ENCODE measurements at places on chromosomes 7 and 10.

- no peak for DNase-seq
Observed at GRCh38 chr10:3955493-3955892, 170.5 kb upstream of the KLF6 start.

DNA sequence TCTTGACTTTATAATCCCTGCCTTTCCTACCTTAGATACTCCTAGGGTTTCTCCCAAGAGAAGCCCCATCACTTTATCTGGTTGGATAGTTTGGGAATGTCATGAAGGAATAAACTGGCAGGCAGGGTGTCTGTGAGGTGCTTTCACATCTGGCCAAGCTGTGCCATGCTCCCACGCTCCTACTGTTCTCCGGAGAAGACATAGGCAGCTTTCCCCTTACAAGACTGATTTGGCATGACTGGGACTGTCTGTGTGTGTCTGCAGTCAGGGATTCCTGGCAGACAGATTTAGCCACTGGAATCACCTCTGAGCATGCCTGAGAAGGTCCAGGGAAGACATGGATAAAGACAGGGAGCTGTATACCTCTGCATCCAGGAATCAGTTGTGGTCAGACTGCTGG is 45.3 kb downstream of the HK1 start:
- DNase-seq: no peak

- DNase-seq: no peak
Observed at GRCh38 chr7:4163565-4164203, 518.4 kb upstream of the FOXK1 start.

DNA sequence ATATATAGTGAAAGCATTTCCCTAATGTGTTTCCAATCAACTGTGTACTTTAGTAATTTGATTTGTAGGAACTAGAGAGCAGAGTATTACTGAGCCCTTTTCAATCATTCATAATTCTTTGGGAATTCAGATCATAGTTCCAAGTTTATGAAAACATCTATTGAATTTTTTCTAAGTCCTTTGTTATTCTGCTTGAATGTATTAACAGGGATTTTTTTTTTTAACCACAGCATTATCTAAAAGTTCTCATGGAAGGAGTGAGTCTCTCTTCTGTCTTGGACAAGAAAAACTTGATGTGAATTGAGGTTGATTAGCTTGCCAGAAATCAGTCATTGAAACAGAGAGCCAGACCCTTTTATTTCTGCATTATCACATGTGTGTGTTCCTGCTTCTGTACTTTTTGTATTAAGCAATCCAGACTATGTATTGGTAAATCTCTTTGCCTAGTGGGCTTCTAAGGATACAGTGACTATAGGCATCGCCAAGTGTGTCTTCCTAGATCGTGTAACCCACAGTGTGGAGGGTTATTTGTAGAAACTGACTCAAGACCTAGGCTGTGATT is 59.9 kb downstream of the BMPER start:
- no peak for DNase-seq

- DNase-seq: no peak
Observed at GRCh38 chr7:132738254-132738653, 162.0 kb upstream of the PLXNA4 start.

DNA sequence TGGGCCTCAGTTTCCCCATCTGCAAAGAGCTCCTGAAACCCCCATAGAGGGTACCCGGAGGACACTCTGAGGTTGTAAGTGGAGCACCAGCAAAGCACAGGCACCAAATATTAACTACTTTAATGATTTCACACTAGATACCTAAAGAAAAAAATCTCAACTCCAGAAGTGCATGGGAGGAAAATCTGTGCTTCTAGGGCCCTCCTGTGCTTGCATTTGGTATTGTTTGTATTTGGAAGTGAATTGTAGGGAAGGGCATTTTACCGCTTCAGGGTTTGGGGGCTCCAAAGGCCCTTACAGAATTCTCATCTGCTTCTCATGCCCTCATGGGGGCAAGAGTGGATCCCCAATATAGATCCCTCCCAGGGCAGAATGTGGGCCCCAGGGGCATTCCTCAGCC is 22.4 kb upstream of the DRGX start:
- DNase-seq: no peak

DNA sequence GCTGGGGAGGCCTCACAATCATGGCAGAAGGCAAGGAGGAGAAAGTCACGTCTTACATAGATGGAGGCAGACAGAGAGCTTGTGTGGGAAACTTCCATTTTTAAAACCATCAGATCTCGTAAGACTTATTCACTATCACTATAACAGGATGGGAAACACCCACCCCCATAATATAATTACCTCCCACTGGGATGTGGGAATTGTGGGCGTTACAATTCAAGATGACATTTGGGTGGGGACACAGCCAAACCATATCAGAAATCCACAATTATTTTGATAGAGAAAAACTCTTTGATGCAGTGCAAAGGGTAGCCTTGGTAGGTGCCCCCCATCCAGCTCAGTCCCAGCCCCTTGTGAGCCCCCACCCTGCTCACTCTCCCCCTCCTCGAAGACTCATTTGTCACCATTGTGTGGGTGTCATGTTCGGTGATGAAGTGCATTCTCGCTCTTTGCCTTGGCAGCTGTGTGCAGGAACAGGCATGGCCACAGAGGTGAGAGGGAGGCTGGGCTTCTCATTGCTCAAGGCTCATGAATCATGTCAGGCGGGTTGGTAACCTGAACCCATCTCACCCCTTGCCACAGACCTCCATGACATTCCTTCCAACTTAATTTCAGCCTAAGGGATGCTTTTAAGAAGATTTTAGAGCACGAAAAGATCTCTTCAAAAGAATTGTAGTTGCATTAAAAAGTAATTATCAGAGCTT is 75.9 kb downstream of the BUB3 start:
- DNase-seq: no peak

DNA sequence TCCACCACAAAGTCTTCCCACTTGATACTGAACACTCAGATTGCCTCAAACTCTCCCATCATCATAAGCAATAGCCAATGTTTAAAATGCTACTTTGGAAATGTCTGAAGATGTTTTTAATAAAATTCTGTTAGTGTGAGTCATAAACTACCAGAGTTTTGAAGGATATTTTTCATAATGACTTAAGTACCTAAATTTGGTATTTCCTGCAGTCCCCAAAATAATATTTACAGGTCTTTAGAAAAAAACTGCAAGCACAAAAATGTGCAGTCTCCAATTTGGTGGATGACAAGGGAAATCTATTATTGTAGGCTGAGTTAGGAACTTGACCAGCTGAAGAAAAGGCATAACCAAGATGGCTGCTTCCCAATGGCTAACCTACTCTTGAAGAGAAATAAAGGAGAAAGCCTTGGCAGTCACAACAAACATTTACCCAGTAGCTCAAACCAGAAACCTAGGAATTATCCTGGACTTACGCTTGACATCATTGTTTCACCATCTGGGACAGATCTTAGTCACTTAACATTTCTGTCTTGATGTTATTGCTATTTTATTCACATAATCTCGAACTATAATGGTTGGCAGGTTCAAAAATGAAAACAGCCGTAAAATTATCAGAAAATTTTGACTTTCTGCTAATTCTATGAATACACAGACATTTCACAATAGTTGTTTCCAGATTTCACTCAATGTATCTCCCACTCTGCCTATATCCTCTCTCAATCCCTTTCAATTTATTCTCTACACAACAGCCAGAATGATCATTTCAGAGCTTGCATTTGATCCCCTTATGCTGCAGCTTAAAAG is 111.2 kb upstream of the STEAP1B start:
- no peak for DNase-seq

DNA sequence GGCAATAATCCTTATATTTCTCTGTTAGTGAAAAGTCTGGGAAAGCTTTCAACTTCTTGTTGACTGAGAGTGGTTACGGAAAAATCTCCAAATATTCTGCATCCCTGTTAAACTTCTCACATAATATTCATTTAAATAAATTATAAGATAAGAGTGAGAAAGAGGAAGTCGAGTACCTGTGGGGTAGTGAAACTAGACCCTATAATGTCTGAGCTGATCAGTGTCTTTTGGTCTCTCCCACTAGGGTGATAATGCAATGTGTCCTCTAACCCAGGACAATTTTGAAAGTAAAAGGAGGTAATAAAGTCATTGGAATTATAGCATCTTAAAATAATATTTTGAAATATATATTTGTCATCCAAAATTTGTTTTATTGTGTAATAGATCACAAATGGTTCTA is 2.1 kb upstream of the AGR3 start:
- DNase-seq: no peak

DNA sequence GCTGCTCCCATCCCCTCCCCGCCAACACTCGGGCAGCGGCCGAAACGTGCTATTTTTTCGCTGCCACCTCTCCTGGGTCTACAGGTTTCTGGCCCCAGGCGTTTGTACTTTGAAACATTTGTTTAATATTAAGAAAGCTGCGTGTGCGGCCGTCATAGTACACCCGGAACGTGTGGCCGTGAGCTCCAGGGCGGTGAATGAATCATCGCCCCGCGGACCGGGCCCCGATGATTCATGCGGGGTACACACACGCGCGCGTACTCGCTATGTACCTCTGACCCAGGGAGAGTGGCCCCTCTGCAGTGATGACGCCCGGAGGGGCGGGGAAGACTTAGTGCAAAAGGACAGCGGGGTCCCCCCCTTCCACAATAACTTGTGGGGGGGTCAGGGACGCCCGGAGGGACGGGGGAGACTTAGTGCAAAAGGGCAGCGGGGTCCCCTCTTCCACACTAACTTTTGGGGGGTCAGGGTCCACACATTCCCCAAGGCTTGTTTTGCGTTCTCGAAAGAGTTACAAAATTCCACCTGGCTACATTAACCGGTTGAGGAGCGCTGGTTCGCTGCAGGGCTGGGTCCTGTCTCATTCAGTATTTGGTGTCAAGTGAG is 56.5 kb upstream of the PCGF5 start:
- DNase-seq: peak; percentile 63

GRCh38 chr10:30736685-30737232 is 107.2 kb upstream of the LYZL2 start:
- no peak for DNase-seq

GRCh38 chr10:7485244-7485556 is 74.4 kb upstream of the SFMBT2 start:
- no peak for DNase-seq

DNA sequence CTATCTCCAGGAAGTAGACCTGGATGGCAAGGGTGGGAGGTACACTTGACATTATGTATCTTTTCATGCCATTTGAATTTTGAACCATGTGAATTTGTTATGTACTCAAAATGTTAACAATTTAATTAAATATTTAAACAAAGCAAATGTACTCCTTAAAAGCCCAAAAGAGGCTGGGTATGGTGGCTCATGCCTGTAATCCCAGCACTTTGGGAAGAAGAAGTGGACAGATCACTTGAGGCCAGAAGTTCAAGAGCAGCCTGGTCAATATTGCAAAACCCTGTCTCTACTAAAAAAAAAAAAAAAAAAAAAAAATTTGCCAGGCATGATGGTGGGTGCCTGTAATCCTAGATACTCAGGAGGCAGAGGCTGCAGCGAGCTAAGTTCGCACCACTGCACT is 136.9 kb upstream of the ASAH2 start:
- DNase-seq: no peak

GRCh38 chr10:1732564-1732996 is 4.7 kb downstream of the ADARB2 start:
- no peak for DNase-seq

DNA sequence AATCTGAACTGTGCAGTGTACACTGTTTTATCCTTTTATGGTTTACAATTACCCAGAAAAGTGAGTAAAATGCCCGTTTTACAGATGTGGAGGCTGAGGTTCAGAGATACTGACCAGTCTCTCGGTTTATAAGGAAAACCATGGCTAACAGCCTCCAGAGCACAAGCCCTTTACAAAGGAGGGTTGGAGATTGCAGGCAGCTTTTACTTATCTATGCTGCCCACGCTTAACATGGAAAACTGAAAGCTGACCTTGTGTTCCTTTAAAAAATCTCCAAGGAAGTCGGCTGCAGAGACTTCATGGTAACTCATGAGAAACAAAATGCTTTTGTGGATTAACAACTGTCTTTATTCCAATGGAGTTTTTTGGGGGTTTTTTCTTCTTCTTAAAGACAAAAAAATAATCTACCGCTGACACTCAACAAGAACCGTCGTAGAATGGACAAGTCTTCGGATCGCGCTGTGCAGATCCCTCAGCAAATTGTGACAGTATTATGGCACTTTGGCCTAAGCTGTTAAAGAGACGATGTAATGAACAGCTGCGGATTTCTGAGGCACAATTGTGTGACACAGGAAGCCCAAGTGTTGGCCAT is 654 bp upstream of the SLF2 start:
- DNase-seq: no peak

DNA sequence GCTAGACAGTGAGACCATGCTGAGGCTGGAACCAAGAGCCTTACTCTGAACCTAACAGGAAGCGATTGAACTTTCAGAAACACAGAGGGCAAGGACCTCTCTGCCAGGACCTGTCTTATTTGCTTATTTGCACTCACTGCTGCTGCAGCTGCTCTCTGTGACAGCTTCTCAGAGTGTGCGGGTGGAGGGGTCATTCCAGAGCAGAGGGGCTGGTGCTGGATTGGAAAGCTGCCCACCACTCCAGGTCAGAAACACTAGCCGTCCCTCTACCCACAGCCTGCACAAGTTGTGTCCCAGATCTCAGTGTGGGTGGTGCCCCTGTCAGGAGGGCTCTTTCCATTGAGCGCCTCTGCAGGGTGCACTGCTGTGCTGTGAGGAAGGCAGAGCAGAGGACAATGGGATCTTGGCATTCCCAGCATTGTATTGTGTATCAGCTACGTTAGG is 126.2 kb downstream of the CCNY start:
- DNase-seq: peak; percentile 41

- no peak for DNase-seq
Observed at GRCh38 chr10:34696423-34696822, 118.7 kb downstream of the PARD3 start.

DNA sequence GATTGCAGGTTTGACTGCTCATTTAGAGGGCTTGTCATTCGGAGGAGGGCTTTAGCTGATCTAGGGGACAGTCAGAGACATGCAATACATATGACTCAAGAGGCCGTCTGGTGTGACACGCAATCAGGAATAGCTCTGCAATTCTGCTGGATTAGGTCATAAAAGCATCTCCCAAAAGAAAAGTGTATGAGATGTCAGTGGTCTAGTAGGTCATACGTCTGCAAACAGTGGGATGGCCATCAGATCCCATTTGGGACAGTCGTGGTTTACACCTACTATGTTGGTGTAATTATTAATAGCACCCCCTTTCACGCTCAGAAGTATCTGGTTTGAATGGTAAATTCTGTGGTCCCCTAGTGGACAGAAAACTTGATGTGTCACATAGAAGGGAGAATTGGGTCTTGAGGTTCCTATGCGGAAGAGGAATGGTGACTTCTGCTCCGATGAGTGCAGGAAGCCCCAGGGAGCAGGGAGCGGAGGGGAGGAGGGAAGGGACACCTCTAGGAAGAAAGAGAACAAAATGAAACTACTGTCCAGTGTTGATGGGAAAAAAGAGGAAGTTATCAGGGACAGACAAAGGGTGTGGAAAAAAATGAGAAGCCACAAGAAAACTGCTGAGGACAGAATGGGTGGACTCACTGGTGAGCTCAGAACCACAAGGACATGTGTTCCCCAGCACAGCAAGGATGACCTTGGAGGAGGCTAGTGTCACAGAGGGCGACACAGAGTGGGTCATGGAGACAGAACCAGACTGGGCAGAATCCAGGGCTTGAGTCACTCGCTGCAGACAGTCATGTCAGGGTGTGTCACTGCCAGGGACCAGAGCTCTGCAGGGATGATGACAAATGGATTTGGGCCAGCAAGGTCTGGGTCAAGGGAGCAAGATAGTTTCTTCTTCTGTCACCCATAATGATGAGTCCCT is 59.9 kb downstream of the MAP3K8 start:
- no peak for DNase-seq
